Activated naive CD4-positive, alpha-beta T cell treated with anti-CD3 and anti-CD28 coated beads for 36 hours (primary cell): ENCODE measurements at places on chromosomes 6 and 20. TPM values are rescaled to one million over a fixed set of nuclear protein-coding genes. Genes with fewer than 3 reads are reported as not detected.

GRCh38 chr20:48246061-48246790, 460.9 kb upstream of the SULF2 start:
- H3K27ac ChIP-seq, result no peak overlapping the region
- H3K27me3 ChIP-seq, result no peaks in the 10 kb centered on the region
- H3K36me3 ChIP-seq, result no peaks in the 10 kb centered on the region
- H3K4me1 ChIP-seq, result no peaks in the 10 kb centered on the region
- H3K4me3 ChIP-seq, result no peak overlapping the region
- no peak for DNase-seq

DNA sequence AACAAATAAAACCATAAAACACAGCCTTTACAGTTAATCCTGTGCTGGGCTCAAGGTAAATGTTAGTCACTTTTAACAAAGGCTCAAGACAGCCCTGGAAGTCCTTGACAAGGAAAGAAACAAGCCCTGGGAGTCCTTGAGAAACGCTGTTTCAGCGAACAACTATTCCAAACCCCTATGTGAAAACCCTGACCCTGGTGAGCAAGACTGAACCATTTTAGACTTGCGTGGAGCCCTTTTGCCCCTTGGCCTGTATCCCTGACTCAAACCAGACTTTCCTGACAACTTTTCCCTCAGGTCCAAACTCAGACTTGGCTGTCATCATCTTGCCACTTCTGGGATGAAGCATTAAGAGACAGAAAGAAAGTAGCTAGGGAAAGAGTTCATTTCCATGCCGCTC, 180.4 kb downstream of the AIG1 start:
- no peaks in the 10 kb centered on the region for H3K27me3 ChIP-seq
- no peak overlapping the region for H3K27ac ChIP-seq
- no peak for DNase-seq
- H3K4me3 ChIP-seq, result no peak overlapping the region

GRCh38 chr20:62117658-62118057, 4.6 kb upstream of the LSM14B start:
- no peak overlapping the region for H3K4me3 ChIP-seq
- H3K27me3 ChIP-seq, result no peaks in the 10 kb centered on the region
- peaks cover 5% of the 10 kb centered on the region for H3K36me3 ChIP-seq
- H3K27ac ChIP-seq, result no peak overlapping the region

Gene FAM83C
- not detected for total RNA-seq
